Left forelimb (tissue), 1 donor: ENCODE measurements at places on chromosomes 5 and 9.

- DNase-seq: no peak
These were observed 615.5 kb downstream of the LRRC70 start for GRCh38 chr5:63194126-63194525.

- DNase-seq: no peak
These were observed 120.6 kb downstream of the MSX2 start for GRCh38 chr5:174844971-174845370.

GRCh38 chr5:157080286-157080685 is 21.4 kb upstream of the HAVCR1 start:
- DNase-seq: no peak

DNA sequence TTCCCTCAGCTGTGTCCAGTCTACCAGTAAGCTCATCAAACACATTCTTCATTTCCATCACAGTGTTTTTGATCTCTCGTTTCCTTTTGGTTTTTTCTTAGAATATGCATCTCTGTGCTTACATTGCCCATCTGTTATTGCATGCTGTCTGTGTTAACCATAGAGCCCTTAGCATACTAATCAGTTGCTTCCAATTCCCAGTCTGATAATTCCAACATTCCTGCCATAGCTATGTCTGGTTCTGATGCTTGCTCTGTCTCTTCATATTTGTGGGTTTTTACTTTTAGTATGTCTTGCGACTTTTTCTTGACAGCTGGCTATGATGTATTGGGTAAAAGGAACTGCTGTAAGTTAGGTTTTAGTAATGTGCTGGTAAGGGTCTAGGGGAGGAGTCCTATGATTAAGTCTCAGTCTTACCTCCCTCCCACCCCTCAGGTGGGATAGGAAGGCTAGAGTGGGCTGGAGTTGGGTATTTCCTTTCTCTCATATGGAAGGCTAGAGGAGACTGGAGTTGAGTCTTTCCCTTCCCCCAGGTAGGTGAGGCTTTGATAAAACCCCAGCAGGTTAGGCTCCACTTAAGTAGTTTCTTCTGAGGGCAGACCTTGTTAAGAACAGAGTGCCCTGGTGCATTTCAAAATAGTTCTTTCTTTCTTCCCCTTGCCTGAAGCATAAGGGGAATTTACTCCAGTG is 99.1 kb upstream of the RASGRF2 start:
- no peak for DNase-seq

GRCh38 chr9:14529629-14530028 is 163.6 kb downstream of the ZDHHC21 start:
- DNase-seq: no peak

GRCh38 chr5:111585291-111585690 is 73.0 kb upstream of the STARD4 start:
- DNase-seq: no peak

- DNase-seq: no peak
These were observed 233.8 kb downstream of the HSPA4 start for GRCh38 chr5:133285583-133286021.

- no peak for DNase-seq
These were observed 306.8 kb upstream of the DMAC1 start for GRCh38 chr9:8106362-8106761.

DNA sequence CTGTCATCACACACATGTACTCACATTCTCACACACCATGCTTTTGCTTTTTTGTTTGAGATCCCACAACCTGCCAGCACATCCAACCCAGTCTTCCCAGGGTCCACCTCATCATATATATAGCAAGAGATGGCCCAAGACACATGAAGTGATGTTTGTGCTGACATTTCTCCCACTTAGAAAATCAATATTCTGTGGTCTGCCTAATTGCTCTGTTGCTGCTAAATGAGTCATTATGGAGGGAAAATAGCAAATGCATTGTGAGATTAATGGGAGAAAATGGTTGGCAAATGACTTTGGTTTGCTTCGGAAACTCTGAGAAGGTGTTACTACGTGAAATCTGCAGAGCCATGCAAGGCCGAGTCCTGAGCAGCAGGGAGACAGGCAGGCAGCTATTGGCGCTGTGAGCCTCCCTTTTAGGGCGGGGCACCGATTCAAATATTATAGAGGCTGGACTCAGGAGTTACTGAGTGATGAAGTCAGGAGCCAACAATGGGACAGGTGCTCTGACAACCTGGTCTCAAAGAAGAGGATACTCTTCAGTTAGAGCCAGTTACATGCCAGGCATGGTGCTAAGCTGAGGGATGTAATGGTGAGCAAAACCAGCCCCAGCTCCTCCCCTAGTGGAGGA is 62.8 kb downstream of the DAB2IP start:
- DNase-seq: no peak

DNA sequence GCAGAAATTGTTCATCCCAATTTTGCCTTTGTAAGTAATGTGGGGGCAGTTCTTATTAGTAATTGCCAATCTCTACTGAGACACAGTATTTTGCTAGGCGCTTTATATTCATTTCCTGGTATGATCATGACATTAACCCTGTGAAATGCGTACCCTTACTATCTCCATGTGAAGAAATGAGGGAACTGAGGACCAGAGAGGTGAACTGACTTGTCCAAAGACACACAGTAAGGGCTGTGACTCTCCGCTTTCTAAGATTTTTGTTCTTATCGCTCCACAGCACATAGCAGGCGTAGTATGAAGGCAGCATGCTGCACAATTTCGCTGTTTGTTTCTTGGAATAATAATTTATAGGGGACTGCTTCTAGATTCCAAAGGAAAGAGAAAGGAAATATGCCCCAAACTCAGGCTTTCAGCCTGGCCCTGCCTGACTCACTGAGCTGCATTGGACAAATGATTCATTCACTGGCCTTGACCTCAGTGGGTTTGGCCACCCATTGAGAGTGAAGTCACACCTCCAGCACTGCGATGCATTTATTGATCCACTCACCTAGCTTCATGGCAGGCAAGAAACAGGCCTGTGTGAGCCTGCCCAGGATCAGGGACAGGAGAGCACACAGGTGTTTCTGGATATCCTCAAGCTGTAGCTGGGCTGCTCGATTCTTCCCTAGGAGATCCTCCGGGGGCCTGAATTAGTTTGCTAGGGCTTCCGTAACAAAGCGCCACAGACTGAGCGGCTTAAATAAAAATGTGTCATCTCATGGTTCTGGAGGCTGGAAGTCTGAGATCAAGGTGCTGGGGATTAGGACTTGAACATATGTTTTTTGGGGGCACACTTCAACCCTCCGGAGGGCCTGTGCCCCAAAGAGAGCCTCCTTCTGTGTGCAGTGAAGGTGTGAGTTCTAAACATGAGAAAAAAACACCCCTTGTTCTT is 7.2 kb upstream of the DUSP1 start:
- DNase-seq: peak; percentile 40

DNA sequence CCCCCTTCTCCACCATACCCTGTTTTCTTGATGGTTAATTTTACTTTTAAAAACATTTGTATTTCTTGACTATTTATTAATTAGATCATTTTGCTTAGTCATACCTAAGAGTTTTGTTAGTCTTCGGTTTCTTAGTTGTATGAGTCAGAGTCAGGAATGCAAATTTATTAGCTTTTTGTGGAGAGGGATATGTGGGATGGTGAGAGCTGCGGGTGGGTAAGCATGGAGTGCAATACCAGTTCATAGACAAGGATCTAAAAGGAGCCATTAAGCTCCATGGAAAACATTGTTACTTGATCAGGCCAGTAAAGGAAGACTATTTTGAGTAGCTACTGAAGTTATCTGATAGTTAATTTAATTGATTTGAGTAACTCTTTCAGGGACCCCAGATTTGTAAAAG is 77.5 kb downstream of the ZSWIM6 start:
- no peak for DNase-seq

GRCh38 chr5:169870211-169870610 is 110.1 kb downstream of the INSYN2B start:
- DNase-seq: no peak

GRCh38 chr5:124843596-124843899 is 97.1 kb upstream of the ZNF608 start:
- no peak for DNase-seq
